ENCODE measurements at places on chromosomes 11 and 22. TPM values are rescaled to one million over a fixed set of nuclear protein-coding genes. Genes with fewer than 3 reads are reported as not detected.

Gene DCDC1
- 4.1 TPM for total RNA-seq

Gene GCAT
- 7.1 TPM for total RNA-seq

DNA sequence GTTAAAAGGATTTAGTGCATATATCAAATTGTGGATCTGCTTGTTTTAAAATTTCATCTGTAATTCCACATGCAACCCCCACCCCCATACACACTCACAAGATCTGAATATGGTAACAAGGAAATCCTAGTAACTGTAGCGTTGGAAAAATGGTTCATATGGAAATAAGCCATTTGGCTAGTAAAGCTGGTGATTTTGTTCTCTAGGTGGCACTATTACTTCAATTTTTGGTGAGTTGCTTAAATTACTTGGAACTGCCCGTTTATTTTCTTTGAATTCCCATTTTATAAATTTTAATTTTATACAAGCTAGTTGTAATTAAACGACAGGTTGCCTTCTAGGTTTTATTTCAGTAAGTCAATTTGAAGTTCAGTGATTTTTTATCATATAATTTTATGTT lies 5.3 kb downstream of the BDNF start:
- DNase-seq = no peak

DNA sequence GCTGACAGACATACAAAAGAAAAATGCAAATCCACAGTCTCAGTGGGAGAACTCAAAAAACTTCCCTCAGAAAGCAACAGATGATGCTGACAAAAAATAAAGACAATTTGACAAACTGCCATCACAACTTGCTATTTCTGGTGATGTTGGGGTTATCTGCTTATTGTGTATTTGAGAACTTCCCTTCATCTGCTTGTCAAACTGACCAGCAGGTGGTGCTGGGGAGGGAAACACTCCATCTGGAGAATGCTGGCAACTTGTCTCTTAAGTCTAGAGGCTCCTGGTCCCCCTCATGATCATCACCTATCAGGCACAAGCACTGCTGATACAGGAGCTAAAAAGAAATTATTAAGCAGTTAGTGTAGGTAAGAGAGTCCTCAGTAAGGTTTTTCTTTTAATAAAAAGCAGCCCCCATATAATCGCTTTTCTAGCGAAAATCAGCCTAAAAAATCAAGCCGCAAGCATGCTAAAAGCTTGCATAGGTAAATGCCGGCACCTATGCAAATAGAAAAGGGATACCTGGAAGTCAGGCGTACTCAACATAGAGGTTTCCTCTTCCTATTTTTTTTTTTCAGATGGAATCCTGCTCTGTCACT lies 9.8 kb upstream of the FAM111B start:
- DNase-seq = peak; percentile 57

DNA sequence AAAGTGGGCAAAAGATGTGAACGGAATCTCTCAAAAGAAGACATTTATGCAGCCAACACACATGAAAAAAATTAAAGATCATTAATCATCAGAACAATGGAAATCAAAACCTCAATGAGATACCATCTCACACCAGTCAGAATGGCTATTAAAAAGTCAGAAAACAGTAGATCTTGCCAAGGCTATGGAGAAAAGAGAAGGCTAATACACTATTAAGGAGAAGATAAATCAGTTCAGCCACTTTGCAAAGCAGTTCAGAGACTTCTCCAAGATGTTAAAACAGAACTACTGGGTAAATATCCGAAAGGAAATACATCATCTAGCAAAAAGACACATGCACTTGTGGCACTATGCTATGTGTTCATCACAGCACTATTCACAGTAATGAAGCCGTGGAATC lies 388.2 kb upstream of the LUZP2 start:
- no peak for DNase-seq

Data from lower lobe of right lung (tissue), 2 donors.